ENCODE measurements at places on chromosomes 16 and 17.
A peak's percentile ranks its signal among the peaks of the same experiment; 100 is the strongest.

GRCh38 chr16:66746682-66747081 lies 4.7 kb downstream of the DYNC1LI2 start:
- no peak for DNase-seq

DNA sequence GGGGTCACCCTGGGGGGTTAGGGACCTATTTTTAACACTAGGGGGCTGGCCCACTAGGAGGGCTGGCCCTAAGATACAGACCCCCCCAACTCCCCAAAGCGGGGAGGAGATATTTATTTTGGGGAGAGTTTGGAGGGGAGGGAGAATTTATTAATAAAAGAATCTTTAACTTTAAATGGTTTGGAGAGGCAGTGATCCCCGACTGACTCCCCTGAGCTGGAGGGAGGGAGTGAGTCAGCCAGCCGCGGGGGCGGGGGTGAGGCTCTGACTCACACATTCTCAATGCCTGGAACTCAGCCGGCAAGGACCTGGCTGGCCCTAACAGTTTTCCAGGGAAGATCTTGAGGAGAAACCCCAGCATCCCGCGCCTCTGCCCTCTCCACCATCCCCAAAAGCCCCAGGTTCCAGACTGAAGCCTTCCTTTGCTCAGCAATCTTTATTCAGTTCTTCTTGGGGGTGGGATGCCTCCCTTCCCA lies 1.5 kb downstream of the HCFC1R1 start:
- DNase-seq, result no peak

DNA sequence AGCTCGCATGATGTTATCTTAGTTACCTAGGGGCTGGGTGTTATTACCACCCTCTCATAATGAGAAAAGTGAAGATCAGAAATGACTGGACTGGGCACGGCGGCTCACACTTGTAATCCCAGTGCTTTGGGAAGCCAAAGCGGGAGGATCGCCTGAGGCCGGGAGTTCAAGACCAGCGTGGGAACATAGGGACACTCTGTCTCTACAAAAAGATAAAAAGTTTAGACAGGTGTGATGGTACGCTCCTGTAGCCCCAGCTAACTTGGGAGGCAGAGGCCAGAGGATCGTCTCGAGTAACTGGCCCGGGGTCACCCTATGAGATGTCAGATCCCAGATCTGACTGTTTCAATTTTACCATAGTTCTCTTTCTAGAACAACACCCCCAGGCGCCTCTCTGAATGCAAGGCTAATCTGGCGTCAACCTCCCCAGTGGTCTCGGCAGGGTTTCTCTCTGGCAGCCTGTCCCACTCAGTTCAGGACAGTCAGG lies 1.9 kb upstream of the CCDC102A start:
- no peak for DNase-seq

DNA sequence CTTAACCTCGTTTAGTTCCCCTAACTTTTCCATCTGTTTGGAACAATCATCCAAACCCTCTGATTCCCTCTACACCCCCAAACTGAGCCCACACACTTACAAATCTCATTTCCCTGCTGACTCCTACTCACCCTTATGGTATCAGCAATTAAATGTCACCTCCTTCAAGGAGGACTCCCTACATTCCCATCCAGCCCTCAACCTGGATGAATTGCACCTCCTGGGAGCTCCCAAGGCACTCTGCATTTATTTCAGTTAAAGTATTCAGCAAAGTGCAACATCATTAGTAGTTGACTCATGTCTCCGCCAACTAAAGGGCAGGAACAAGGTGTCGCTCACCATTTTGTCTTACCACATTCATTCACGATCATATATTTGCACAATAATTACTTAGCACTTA lies 353.5 kb downstream of the TMEM114 start:
- DNase-seq, result no peak

GRCh38 chr17:77843896-77844295 lies 114.6 kb upstream of the TNRC6C start:
- no peak for DNase-seq

GRCh38 chr16:26710450-26710849 lies 356.3 kb upstream of the C16orf82 start:
- DNase-seq, result no peak

- DNase-seq, result no peak
Measured at GRCh38 chr17:81235822-81236740, 2.8 kb downstream of the TEPSIN start.

GRCh38 chr17:39804839-39805238 lies 59.3 kb downstream of the IKZF3 start:
- DNase-seq, result no peak

DNA sequence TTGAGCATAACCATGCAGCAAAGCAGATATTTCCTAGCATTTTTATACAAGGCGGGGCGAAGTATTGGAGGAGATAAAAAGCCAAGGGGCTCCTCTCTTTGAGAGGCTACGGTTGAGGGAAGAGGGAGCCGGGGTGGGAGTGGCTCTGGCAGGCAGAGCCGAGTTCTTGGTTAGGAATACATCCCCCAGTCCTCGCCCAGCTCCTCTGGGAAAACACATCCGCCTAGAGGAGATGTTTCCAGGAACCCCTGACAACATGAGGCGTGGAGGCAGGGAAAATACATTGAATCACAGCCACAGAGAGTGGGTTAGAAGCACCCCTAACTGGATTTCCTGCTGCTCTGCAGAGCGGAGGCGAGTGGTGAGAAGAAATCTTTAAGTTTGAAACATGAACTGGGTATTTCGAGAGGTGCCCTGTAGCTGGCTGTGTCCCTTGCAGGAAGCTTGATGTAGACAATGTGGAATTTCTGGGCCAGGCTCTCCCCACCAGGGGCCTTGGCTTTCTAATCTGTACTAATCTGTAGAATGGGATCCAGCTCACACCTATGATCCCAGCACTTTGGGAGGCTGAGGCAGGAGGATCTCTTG lies 27.3 kb downstream of the TTYH2 start:
- no peak for DNase-seq

GRCh38 chr16:88349903-88350900 lies 32.6 kb upstream of the ZNF469 start:
- no peak for DNase-seq

DNA sequence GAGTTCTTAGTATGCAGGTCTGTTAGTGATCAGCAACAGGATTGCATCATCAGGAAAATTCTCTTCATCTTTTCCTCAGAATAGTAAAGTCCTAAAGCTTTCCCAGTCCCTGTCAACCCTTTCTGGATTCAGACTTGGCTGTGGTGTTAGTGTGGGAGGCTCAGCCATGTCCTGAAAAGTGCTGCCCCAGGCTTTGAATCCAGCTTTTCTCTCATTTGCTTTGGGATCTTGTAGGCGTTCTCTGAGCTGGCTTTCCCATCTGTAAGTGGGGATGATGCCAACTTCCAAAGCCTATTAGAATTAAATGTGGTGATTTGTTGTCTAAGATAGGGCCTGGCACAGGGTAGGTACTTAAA lies 3.0 kb downstream of the ALKBH5 start:
- DNase-seq, result no peak

DNA sequence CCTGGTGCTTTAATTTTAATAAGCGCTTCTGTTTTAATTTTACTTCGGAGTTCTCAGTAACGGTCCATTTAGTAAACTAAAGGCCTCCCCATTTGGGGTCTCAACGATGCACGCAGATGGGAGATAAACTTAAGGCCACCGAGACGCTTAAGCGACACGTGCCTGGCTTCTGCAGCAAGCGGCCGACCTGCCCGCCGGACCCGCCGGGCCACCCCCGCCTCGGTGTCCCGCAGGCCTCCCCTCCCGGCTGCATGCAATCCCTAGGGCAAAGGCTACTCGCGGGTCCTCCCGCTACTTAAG lies 592 bp downstream of the GCSH start:
- DNase-seq, result no peak

- no peak for DNase-seq
Measured at GRCh38 chr17:44086364-44087311, 16.1 kb downstream of the G6PC3 start.

DNA sequence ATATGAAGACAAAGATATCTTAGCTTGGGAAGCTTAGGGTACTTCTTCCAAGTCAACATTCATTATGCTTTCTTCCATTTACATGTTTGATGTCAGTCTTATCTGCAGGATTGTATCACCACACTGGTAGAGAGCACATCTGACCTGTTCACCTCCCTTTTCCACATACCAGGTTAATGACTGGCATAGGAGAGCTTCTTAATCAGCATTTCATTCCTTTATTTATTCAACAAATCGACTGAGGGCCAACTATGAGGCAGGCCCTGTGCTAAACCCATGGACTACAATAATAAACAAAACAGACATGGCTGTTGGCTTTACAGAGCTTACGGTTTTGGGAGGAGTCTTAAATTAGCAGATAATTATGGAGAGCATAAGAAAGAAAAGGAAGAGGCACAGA lies 378.1 kb upstream of the CDH11 start:
- no peak for DNase-seq

- DNase-seq, result no peak
Measured at GRCh38 chr16:7330709-7331108, 1.9 kb upstream of the RBFOX1 start.

DNA sequence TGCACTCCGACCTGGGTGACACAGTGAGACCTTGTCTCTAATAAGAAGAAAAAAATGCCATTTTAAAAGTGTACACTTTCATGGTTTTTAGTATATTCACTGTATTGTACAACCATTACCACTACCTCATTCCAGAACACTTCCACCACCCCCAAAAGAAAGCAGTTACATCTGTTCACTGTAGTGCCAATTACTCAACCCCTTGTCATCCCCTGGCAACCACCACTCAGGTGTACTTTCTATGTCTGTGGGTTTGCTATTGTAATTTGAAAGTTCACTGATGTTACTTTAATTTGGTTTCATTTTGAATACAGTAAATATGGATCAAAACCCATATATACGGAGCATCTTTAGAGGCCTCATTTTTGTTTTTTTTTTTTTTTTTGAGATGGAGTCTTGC lies 6.1 kb downstream of the ZG16 start:
- DNase-seq, result no peak

DNA sequence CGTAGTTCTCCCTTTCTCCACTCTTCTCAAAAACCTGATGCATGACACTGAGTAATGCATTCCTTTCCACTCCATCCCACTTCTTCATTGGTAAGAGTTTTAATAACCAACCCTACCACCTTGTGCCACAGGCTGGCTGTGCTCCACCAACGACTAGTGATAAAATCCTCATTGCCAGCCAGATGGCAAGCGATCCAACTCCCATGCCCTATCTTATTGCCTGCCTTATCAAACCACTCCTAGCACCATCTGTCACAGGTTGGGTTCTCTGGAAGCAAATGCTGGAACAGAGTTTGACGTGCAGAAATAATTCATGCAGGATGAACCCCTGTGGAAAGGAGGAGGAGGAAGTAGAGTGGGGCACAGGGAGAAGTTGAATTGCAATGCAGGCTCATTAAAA lies 99.5 kb downstream of the CHD9NB start:
- no peak for DNase-seq

DNA sequence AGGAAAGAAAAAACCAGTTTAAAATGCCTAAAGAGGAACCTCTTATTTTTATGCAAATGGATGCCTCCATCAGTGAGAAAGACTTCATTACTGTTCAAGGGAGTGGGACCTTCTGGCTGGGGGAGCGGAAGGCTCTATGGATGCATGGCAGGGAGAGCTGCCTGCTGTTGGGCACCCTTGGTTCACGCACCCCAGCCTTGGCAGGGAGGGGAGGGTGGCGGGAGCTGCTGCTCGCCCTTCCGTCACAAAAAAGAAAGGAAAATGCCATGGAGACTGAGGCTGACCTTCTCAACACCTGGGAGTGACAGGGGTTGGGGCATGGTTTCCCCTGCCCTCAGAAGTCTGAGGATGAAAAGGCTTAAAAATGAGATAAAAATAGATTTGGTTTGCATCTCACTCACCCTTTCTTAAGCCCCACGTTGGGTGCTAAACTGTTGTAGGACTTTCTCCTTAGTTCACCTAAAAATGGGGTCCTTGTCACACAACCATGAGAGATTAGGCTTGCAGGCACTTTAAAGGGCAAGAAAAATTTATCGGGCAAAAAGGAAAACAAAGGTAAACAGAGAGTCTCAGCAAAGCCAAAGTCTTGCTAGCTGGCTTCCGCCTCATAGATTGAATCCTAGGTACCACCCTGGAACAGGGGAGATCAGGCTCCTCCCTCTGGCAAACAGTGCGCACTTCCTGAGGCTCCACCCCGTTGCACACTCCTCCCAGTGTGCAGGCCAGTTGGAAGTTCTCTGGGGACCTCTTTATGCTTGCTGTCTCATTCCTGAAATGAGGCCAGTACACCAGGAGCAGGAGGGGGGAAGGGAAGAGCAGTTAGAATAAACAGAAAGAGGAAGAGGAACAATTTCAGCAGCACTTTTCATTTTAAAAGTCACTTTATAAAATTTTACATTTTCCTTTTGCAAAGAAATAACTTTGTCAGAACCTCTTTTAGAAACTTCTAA lies 31.6 kb downstream of the PHKB start:
- DNase-seq, result peak; percentile 22

DNA sequence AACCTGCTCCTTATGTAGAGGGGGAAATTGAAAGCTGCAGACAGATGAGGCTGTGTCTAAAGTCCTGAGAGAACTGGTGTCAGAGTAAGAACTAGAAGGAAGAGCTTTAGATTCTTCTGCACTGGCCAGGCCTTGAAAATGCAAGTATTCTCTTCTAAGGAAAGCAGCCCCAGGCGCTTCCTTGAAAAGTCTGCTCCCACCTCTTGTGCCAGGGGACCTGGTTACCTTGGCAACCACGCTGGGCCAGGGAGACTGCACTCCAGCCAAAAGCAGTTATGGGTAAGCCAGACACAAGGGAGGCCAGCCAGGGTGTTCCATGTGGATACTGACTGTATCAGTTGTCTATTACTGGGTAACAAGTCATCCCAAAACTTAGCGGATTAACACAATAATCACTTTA lies 228.6 kb upstream of the SDK2 start:
- DNase-seq, result no peak

DNA sequence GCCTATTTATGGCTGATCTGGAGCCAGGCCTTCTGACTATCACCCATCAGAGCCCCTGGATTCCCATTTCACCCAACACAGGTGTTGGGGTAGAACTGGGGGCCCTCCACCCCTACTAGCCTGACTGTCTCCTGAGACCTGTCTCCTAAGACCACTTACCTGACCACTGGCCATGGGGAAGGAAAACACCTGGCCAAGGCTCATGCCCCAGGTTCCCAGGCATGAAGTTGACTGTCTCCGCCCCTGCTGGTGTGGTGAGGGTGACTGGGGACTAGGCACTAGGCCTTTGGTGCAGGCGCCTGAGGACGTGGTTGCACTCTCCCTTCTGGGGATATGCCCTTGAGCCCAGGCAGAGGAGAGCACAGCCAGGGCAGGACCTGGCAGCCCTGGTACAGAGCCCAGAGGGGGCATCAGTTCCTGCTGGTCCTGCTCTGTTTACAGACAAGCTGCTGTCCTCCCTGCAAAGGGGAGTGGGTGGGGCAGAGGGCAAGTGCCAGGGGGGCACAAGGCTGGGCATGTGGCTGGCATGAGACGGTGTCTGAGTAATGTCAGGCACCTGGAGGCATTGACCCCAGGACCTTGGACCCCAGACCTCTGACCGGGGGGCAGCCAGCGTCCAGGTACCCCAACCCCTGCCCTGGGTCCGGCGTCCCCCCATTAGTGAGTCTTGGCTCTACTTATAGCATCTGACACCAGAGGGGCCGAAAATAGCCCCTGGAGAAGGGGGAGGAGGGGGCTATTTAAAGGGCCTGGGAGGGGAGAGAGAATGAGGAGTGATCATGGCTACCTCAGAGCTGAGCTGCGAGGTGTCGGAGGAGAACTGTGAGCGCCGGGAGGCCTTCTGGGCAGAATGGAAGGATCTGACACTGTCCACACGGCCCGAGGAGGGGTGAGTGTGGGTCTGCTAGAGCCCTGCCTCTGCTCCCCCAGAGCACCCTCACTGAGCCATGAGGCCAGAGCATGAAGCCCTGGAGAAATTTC lies at the start of gene TCAP:
Gene TCAP, plus strand, starts transcription at position 769 of the 981 bp plus-strand sequence. Its CDS starts 11 bp downstream, at position 780.
- DNase-seq, result no peak
